ENCODE measurements at places on chromosomes 5 and 9.

DNA sequence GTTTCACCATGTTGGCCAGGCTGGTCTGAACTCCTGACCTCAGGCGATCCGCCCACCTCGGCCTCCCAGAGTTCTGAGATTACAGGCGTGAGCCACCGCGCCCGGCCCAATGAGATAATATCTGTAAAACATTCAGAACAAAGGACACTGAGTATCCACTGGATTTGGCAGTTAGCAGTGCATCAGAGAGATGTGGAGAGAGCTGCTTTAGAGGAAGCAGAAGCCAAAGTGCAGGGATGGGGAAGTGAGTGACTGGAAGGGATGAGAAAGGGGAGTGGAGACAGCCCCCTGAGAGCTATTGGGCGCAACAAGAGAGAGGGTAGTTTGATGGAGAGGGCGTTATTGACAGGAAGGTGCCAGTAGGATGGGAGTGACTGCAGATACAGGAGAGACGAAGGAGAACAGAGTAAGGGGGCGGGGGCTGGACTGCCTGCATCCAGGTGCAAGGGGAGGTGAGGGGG is 157.5 kb upstream of the SHB start:
- ATAC-seq: no peak

DNA sequence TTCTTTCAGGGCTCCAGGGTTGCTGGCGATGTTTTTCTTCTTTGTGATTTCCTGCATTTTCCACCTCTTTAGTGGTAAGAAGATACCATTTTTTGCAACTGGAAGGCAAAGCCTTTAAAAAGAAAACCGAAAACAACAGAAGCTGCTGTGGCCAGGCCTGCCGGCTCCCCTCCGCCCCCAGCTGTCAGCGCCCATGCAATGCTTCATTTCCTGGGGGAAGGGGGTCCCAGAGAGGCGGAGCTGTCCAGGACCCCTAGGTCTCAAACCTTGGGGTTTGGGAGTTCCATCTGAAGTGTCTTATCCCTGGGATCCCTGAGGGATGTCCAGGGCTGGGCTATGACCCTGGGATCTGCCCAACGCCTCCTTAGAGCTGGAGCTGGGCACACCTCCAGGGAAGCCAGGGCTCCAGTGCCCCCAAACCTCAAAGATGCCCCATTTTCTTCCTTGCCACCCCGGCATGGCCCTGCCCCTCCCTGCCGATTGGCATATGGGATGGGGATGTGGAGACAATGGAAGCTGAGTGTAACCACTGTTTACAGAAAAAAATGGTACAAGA is 257.2 kb upstream of the MVB12B start:
- no peak for ATAC-seq

DNA sequence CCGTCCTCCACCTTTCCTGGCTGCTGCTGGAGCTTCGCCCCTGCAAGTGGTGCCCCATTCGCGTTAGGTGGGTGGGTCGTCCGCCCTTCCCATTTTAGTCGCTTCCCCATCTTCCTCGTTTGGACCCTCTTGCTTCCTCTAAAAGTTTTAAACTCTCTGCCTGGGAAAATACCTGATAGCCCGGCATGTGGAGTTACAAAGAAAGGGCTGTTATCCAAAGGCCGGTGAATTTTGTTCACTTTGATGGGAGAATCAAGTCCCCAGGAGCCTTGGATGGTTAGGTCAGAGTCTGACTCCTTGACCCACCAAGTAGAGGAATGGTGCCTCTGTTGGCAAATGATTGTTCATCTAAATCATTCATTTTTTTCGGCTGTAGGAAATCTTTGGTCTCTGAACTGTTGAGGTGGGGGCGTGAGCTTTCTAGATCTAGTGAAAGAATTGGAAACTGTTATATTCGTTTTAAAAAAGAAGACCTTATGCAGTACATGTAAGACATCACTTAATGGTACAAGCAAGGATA is 29.5 kb upstream of the APC start:
- ATAC-seq: no peak

- no peak for ATAC-seq
Observed at GRCh38 chr5:44536650-44537260, 147.5 kb upstream of the FGF10 start.
